ENCODE measurements at places on chromosomes 12 and 14.

DNA sequence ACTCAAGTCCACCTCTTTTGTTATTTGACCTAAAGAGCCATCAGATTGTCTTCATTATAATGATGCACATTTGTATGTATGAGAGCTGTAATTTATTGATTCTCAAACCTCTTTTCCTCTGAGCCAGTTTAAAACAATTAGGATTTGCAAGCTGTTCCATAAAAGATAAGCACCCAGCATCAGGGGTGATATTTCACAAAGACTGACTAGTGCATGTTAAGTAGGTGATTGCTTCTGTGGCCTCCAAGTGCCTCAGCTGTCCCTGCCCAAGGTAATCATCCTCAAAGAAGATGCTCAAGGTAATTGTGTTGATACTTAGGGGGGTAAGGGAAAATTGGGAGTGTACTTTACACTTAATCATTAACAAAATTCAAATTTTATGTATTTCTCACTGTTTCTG, 18.2 kb downstream of the CEP128 start:
- DNase-seq: no peak

GRCh38 chr12:94258593-94258992, 110.2 kb downstream of the PLXNC1 start:
- DNase-seq: no peak

DNA sequence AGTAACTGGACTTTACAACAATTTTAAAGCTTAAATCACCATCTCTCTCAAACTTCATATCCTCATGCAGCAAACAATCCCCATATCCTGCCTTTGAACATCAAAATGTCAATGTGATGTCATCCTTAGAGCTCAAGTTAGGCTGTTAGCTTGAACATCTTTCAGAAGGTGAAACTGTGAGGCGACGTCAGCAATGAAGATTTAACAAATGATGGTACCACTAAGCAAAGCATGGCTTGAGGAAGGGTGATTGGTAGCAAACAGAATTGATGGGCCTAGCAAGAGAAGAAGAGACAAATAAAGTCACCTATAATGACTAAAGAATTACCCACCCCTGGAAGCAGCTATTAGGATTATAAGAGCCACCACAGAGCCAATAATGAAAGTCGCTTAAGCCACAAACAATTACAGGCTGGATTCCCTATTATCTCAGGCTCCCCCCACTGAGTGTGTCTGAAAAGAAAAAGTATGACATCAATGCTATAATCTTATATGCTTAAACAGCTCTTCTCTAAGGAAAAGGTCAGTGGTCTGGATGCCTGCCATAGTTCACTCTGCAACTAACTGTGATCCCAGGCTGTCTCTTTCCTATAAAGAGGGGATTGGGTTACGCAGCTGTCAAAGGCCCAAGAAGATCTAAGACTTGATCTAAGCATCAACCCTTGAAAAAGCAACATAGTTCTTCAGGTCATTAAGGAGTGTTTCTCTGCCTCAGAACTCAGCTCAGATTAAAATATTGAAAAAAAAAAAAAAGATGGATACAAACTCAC, 18.1 kb downstream of the EGLN3 start:
- peak; percentile 20 for DNase-seq

DNA sequence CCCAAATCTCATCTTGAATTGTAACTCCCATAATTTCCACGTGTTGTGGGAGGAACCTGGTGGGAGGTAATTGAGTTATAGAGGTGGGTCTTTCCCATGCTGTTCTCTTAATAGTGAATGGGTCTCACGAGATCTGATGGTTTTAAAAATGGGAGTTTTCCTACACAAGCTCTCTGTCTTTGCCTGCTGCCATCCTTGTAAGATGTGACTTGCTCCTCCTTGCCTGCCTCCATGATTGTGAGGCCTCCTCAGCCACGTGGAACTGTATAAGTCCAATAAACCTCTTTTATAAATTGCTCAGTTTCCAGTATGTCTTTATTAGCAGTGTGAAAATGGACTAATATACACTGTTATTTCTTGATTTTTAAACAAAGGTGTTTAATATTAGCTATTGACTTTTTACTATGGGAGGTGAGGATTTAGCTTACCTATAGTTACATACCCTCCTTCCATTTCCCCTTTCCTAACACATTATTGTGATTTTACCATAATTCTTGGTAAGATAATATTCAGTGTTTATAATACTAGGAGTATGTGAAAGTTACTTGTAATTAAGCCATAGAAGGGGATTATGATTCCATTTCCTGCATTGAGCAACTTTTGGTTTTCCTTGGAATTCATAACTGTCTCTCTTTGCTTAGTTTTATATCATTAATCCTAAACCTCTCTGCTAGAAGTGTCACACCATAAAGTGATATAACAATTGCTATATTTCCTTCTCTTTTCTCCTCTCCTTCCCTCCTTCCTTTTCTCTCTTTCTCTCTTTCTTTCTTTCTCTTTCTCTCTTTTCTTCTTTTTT, 151.0 kb upstream of the KRAS start:
- DNase-seq: no peak

DNA sequence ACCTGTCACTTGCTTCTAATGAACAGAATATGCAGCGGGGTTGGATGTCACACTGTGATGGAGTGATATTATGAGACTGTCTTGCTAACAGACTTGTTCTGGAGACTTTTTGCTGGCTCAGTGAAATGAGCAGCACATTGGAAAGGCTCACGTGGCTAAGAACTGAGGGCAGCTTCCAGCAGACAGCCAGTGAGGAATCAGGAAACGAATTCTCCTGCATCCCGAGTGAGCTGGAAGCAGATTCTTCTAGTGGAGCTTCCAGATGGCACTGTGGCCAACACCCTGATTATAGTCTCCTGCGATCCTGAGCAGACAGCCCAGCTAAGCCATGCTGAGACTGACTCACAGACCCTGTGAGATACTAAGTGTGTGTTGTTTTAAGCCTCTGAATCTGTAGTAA, 16.1 kb upstream of the TSPAN9 start:
- no peak for DNase-seq
